Hypothalamus (tissue), 51 donors: ENCODE measurements at places on chromosomes 2 and 18.

- DNase-seq: no peak
These were observed 112.8 kb downstream of the ANTXR1 start for GRCh38 chr2:69125816-69126215.

- DNase-seq: no peak
These were observed 214.8 kb downstream of the ZNF521 start for GRCh38 chr18:25137197-25137472.

GRCh38 chr2:128178650-128179460 is 87.9 kb downstream of the UGGT1 start:
- peak; percentile 56 for DNase-seq

GRCh38 chr2:174603280-174603679 is 5.7 kb upstream of the WIPF1 start:
- DNase-seq: peak; percentile 28

- DNase-seq: no peak
These were observed 56.3 kb upstream of the SMAD2 start for GRCh38 chr18:47986620-47987387.

- DNase-seq: no peak
These were observed 84.6 kb upstream of the CDH20 start for GRCh38 chr18:61248589-61248988.

DNA sequence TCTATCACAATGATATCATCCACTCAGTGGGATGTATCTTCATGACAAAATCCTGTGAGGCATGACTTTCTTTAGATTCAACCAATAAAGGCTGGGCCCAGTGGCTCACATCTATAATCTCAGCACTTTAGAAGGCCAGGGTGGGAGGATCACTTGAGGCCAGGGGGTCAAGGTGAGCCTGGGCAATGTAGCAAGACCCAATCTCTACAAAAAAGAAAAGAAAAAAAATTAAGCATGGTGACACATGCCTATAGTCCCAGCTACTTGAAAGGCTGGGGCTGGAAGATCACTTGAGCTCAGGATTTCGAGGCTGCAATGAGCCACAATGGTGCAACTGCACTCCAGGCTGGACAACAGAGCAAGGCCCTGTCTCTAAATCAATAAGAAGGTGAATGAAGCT is 68.0 kb downstream of the PLB1 start:
- DNase-seq: no peak

- DNase-seq: no peak
These were observed 71.1 kb downstream of the RNF152 start for GRCh38 chr18:61821748-61822147.

GRCh38 chr2:110713513-110714362 is 18.6 kb upstream of the ACOXL start:
- no peak for DNase-seq

GRCh38 chr2:120541553-120541932 is 194.1 kb upstream of the GLI2 start:
- DNase-seq: no peak

DNA sequence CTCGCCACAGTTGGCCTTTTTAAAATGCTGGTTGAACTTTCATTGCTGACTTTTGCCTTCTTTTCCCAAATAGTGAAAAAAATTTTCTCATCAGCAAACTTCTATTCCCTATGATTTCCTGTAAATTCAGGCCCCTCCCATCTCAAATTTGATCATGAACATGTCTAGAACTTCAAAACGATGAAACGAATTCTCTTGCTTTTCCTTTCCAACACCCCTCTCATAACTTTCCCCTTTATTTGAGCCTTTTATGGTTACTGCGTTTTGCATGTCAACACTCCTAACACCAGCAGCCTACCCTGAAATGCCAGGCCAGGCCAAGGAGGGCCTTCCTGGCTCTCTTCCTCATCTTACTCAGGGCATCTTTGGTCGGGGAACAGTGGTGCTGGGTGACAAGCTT is 1.7 kb upstream of the HOXD13 start:
- DNase-seq: no peak

GRCh38 chr2:233100192-233100998 is 40.3 kb downstream of the INPP5D start:
- DNase-seq: no peak

- no peak for DNase-seq
These were observed 318.0 kb downstream of the MYCN start for GRCh38 chr2:16258350-16258749.

GRCh38 chr18:69239849-69240674 is 160.6 kb upstream of the DOK6 start:
- DNase-seq: no peak

- DNase-seq: no peak
These were observed 43.0 kb downstream of the ZNF519 start for GRCh38 chr18:14089191-14089590.

DNA sequence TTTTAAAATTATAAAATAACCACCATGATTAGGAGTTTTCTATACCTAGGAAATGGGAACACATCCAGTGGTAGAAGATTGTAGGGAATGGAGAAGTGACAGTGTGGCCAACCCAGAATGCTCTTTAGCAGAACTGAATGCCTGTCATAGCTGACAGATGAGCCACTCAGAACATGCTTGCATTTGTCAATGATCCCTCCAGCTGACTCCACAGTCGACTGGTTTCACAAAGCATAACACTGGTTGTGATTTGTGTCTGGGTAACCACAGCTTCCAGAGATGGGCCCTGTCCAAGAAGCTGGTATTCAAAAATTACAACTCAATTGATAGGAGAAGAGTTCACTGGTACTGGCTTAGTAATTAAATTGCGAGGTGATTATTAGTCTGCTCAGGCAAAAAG is 9.0 kb upstream of the CTIF start:
- no peak for DNase-seq

DNA sequence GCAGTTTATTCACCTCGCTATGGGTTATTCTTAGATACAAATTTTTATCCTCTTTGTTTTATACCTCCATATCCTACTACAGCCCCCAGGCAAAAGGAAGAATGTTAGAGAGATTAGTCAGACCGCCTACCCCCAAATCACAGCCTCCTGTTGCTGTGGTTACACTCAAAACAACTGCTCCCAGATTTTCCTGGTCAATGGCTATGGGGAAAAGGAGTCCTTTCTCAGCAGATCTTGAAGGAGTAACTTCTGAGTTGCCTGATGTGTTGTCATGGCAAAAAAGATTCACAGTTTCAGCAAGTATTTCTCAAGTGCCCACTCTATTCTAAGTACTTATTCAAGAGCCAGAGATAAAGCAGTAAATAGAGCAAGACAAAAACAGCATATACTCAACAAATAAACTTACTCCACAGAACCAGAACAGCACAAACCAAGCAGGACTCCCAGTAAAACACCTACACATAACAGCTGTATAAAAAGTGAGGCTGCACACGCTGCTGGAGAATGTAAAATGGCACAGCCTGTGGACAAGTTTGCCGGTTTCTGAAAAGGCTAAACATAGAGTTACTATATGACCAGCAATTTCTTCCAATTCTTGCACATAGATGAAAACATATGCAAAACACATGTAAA is 104.8 kb downstream of the NOL10 start:
- DNase-seq: no peak

DNA sequence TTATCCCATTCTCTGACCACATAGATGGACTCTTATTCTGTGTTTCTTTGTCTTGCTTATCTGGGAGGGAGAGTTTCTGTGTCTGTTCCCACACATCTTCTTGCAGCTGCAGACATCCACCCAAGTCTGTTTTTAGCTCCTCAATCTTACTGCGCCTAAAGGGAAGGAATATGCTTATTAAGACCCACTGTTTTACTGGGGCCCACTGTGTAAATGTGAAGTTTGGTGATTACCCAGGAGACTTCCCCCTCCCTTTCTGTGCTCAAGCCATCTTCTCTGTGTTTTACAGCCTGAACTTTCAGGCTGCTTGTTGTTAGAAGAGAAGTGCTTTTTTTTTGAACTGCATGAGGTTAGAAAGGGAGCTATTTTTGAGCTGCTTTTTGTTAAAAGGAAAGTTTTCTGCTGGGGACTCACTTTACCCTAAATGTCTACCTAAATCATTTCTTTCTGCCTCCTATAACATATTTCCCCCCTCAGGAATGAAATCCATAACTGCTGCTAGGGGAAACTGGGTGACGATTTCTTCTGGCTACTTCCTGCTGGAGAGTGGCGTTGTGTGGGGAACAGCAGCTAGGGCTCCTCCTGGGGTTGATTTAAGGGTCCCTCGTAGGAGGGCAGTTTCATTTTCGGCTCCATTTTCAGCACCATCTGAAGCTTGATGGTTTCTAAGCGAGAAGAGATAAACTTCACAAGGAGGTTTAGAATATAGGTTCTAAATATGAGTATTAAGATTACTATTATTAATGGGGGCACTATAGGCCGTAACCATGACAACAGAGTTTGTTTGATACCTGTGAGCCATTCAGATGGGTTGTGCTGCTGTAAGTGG is 39.5 kb upstream of the GMCL1 start:
- no peak for DNase-seq

DNA sequence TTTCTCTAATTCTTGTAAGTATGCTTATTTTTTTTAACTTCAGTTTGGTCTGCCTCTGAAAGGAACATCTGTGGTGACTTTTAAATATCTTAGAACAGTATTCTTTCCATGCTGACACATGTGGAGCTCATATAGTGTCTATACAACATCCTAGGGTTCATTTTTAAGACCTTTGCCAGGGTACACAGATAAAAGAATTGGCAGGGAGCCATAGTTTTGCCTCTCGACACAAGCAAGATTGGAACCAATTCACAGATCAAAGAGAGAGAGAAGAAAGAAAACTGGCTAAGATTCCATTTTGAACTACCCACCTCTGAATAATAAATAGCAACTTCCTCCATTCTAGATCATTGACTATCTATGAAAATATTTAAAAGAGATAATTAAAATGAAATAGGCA is 142.7 kb upstream of the ST6GAL2 start:
- no peak for DNase-seq

GRCh38 chr18:2108591-2108990 is 462.7 kb downstream of the METTL4 start:
- no peak for DNase-seq

DNA sequence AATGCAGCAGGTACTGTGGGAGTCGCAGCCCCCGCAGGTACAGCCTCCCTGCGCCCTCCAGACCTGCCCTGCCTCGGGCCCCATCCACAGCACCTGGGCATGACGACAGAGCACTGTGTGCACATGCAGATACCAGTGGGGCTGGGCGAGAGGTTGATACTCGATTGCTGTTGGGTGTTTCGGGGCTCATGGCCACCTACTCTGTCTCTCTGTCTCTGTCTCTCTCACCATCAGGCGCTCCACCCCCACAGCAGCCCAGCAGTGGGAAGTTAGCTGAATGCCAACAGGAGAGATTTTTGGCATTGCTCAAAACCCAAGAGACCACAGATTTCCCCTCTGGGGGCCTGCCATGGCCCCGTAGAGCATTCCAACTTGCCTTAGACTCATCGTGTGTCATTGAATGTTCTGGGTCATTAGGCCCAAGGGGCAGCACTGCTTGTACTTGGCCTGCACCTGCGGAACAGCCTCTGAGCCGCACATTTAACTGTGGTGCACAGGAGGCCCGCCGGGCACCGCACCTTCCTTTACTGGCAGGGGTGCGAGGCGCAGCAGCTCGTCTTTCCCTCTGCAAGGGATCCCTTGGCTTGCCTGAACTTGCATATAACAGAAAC is 18.8 kb downstream of the KCNIP3 start:
- DNase-seq: no peak

GRCh38 chr2:16248571-16249105 is 308.3 kb downstream of the MYCN start:
- DNase-seq: no peak

DNA sequence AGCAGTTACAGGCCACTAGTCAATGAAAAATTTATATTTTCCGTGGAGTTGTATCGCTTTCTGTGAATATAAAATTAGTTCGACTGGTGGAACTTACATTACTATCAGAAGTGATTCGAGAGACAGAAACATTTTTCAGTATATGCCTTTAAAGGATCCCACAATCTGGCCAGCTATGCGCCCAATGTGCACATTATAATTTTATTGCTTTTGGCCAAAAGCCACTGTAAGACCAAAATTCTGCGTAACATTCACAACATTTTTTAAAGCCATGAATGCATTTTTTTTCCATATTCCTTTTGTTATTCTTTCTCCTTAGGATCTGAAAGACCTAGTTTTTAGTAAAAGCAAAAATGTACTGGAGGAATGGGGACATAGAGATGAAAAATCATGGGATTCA is 131.0 kb upstream of the CHAC2 start:
- no peak for DNase-seq

- DNase-seq: no peak
These were observed 13.9 kb downstream of the SNTG2 start for GRCh38 chr2:964562-964961.
